ENCODE measurements at places on chromosomes 1 and 21.
A peak's percentile ranks its signal among the peaks of the same experiment; 100 is the strongest.

DNA sequence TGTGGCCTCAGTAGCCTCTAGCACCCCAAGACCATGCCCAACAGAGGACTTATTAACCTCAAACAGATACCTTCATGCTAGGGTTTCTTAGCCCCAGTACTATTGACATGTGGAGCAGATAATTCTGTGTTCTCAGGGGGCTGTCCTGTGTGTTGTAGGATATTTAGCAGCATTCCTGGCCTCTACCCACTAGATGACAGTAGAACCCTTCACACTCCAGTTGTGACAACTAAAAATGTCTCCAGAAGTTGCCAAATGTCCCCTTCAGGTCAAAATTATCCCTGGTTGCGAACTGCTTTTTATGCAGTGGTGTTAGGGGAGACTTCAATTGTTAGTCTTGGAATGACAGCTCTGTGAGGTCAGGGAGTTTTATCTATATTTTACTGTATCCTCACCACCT is 8.1 kb downstream of the KAZN start:
- no peak for DNase-seq

- no peak for DNase-seq
Observed at GRCh38 chr1:1307261-1307922, 338 bp downstream of the ACAP3 start.

GRCh38 chr1:150999051-150999674 is 7.5 kb downstream of the MINDY1 start:
- DNase-seq, result no peak

GRCh38 chr1:222006715-222007114 is 264.8 kb upstream of the DUSP10 start:
- DNase-seq, result no peak

DNA sequence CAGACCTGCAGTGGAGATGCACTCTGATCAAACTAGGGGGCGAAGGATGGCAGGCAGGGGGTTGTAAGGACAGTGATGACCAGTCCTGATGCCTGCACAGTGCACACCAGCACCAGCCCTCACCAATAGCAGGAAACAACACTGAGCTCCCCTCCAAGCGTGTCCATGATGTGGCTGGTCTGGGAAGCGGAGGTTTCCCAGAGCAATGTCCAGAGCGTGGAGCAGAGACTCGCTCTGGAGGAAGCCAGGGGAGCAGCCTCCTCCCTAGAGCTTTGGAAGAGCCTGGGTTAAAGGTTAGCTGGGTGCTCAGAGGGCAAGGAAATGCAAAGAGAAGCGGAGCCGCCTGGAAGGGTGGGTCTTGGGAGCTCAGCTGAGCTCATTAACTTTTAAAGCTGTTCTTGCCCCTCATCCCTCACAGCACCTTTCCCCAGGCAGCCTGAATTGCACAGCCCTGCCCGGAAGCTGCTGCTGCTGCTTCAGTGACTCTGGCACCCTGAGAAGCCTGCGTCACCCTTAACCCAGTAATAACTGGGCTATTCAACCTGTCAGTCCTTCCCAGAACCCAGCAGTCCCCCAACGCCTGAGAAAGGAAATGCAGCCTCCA is 162.2 kb upstream of the RAB4A start:
- peak; percentile 77 for DNase-seq

DNA sequence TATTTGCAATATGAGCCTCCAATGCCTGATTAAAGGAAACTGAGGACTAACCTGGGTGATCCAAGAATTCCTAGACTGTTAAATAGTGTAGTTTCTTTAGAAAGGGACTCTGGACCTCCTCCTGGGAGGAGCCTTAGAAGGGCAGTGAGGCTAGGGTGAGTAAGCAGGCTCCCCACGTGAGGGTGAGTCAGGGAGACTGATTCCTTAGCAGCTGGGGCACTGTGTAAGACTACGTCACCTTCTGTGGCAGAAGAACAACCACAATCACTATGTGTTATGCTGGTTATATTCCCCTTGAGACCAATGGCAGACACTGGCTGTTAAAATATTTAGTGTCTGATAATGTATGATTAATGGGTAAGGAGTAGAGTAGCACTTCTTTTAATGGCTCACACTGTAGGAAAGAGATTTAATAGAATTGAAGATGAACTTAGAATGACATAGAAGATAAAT is 53.3 kb upstream of the SYT14 start:
- peak; percentile 92 for DNase-seq

DNA sequence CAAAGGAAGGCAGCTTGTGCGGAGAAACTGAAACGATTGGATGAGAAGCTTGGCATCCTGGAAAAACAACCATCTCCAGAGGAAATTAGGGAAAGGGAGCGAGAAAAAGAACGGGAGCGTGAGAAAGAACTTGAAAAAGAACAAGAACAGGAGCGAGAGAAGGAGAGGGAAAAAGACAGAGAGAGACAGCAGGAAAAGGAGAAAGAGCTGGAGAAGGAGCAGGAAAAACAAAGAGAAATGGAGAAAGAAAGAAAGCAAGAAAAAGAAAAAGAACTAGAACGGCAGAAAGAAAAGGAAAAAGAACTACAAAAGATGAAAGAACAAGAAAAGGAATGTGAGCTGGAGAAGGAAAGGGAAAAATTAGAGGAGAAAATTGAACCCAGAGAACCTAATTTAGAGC is 47.2 kb downstream of the PRRC2C start:
- no peak for DNase-seq

GRCh38 chr1:203351037-203351625 is at the start of gene FMOD:
FMOD (minus strand) TSS chr1:203351122; CDS start chr1:203348270, 2,852 bp downstream.
- peak; percentile 93 for DNase-seq

DNA sequence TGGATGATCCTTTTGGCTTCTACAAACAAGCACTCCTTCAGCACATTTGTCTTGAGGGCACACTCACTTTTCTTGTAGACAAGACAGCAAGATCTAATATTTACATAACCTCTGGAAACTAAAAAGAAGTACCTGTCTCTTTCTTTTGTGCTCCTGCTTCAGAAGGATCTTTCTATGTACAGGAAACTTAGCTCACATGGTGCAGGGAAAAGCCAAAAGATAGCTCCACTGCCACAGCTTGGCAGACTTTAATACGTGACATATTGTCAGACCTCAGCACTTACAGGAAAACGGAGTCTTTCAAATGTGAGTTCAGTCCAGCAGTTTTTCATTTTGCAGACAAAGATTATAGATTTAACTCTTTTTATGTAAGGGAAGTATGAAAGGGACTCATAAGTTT is 225.5 kb upstream of the SAMSN1 start:
- DNase-seq, result no peak

DNA sequence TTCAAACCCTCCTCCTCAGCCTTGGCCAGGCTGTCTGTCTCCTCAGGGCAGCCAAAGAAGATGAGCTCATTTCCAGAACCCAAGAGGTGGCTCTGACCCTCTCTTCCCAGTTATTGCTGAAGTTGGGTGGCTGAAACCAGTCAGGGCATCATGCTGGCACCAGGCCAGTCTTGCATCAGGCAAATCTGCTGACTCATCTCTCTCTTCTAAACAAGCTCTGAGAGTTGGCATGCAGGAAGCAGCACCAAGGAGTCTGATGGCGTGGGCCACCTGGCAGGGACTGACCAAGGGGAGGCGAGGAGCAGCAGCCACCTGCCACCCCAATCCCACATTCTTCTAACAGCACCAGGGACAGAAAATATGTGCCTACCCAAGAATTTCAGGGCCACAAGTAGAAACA is 104.8 kb upstream of the ATP1A1 start:
- no peak for DNase-seq

DNA sequence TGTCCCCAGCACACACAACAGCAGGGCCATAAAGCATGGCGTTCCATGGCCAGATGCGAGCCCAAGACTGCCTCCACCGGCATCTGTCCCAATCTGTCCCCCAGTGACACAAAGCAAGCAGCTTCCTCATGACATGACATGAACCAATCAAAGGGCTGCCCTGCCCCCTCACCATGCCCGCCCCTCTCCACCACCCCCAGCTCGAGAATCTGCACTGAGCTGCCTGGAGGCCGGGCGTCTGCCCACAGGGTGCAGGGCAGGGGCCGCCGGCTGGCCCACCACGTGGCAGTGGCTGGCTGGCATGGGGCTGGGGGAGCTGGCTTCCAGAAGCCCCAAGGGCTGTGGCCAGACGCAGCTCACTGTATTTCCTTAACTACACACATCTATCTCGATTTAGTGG is 27.8 kb downstream of the WNT9A start:
- no peak for DNase-seq

DNA sequence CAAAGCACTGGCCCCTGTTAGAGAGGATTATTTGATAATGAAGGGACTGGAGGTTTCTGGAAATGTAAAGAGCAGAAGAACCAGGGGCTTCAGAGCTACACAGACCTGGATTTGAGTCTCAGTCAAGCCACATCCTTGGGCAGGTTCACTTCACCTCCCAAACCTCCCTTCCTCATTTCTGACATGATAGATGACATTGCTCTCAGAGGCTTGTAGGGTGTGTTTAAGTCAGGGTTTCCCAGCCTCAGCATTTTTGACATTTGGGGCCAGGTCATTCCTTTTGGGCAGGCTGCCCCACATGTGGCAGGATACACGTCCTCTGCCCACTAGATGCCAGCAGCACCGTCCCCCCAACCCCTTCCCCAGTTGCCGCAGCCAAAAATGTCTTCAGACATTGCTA is 474.6 kb downstream of the MATN1 start:
- DNase-seq, result no peak

GRCh38 chr1:162321809-162322422 is 54.7 kb downstream of the SPATA46 start:
- DNase-seq, result peak; percentile 72

DNA sequence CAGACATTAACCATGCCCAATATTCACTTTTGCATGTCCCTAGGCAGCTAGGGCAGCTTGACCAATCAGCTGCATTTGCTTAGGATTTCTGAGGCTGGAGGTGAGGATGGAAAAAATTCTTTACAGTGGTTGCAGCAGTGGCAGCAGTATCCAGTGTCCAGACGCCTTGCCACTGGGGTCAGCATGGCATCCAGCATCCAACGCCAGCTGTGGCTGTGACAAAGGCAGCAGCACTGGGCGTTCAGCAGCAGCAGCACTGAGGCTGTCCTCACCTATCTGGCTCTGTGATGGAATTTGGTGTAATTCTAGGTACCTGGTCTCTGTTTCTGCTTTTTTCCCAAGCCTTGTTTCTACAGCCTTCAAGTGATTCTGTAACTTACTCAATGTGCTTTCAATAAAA is 15.5 kb downstream of the RHBDL2 start:
- DNase-seq, result no peak

GRCh38 chr1:218866507-218866906 is 307.2 kb upstream of the LYPLAL1 start:
- no peak for DNase-seq

- DNase-seq, result peak; percentile 47
Observed at GRCh38 chr1:117754061-117754969, 148.5 kb downstream of the TENT5C start.

DNA sequence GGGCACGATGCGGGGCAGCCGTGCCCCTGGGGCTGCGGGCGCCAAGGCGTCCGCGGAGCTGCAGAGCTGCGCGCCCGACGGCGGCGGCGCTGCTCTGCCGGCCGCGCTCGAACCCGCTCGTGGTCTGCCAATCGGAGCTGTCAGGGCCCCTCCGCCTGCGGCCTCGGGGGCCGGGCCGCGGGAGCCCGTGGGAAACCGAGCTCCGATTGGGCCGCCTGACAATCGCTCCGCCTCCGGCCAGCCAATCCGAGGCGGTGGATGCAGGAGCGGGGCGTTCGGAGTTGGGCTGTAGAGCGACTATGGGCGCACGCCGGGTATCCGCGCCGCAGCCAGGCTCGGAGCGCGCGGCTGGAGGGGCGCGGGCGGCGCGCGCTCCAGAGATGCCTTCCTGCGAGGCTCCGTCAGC is 100.5 kb upstream of the SOD1 start:
- DNase-seq, result peak; percentile 87

DNA sequence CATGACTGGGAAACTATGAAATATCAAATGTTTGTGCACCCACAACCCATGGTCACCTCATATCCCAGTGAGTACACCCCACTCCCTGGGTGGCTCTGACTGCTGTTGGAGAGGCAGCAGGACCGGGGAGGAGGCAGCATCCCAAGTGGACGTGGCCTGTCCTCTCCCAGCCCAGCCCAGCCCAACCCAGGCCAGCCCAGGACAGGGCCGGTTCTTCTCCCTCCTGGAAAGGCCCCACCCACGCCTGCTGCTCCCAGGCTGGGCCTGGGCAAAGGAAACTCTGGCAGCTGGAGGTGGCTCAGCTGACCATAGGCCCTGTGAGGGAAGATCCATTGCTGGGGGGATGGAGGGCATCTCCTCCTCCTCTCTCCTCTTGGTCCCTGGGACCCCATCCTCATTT is 19.1 kb downstream of the MATN1 start:
- DNase-seq, result no peak

DNA sequence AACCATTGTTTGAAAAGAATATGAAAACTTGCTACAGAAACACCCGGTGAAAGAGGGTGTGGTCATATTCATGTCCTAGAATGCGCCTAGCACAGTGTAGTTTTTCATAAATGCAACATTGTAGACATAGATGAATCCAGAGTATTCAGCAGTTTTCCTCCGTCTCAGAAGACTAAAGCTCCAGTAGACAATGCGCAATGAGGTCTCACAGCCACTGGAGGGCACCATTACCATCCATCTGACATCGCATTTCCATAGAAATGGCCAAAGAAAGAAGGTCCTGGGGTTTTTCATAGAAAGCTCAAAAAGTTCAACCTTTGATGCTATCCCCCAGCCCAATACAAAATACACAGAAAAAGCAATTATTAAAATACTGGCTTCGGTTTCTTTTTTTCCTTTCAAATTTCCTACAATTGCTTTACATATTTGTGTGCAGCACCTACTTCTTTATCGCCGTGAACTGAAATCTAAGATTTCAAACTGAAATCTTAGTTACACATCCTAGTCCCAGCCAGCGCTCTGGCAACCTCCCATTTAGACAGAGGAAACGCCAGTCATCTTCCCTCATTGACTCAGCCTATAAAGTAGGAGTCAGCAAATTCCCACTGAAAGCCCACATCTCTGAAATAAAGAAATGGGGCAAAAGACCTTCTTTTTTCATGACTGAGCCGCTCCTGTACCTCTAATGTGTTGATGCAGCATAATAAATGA is 3.9 kb upstream of the CD58 start:
- peak; percentile 52 for DNase-seq

DNA sequence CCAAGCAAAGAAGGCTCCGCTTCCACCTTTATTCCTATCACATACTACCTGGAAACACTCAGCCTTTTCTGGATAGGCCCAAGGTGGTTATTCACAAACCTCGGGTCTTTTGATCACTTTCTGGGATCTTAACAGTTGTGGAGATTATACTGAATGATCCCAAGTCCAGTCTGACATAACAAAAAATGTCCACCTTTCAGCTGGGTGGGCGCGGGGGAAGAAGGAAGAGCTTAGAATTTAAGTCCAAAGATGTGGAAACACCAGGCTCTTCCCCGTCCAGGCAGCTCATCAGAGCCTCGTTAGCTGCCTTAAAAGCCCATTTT is 338 bp upstream of the C1orf53 start:
- no peak for DNase-seq

Measured in large intestine (tissue), 12 donors.